ENCODE measurements at places on chromosomes 2 and 18.

GRCh38 chr18:77049938-77050337 is 82.6 kb downstream of the MBP start:
- peaks cover 14% of the 10 kb centered on the region for H3K36me3 ChIP-seq
- peak overlapping the region; percentile 56 for H3K27ac ChIP-seq
- no peak for DNase-seq
- H3K4me1 ChIP-seq = peaks cover 28% of the 10 kb centered on the region
- no peak overlapping the region for H3K4me3 ChIP-seq
- H3K27me3 ChIP-seq = no peaks in the 10 kb centered on the region

DNA sequence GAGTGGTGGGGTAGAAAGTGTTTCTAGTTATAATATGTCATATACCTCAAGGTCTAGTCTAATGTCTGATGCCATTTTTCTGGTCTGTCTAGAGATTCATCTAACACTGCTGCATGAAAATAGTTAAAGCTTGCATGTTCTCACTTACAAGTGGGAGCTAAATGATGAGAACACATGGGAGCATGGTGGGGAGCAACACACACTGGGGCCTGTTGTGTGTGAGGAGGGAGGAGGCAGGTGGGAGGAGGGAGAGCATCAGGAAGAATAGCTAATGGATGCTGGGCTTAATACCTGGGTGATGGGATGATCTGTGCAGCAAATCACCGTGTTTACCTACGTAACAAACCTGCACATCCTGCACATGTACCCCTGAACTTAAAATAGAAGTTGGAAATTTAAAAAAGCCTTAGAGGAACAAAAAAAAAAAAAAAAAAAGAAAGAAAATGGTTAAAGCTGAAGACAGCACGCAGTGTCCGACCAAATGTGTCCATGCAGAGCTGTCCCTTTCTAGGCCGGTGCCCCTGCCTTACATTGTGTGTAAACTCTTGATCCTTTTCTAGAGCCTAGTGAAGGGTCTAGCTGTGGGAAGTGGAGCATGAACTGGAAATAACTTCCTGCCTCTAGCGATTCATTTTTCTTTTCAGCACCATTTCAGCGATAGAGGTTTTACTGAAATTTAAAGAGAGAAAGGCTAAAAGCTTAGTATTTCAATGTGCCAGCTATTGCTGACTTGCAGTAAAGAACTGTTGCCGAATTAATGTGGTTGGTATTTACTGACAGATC is 94.0 kb downstream of the FMNL2 start:
- no peak overlapping the region for H3K4me3 ChIP-seq
- DNase-seq = no peak
- peaks cover 25% of the 10 kb centered on the region for H3K4me1 ChIP-seq
- H3K27ac ChIP-seq = no peak overlapping the region
- no peaks in the 10 kb centered on the region for H3K27me3 ChIP-seq

GRCh38 chr2:72920318-72921087 is 3.2 kb downstream of the EMX1 start:
- H3K4me1 ChIP-seq = peaks cover 64% of the 10 kb centered on the region
- DNase-seq = no peak
- no peaks in the 10 kb centered on the region for H3K36me3 ChIP-seq
- no peak overlapping the region for H3K27ac ChIP-seq

DNA sequence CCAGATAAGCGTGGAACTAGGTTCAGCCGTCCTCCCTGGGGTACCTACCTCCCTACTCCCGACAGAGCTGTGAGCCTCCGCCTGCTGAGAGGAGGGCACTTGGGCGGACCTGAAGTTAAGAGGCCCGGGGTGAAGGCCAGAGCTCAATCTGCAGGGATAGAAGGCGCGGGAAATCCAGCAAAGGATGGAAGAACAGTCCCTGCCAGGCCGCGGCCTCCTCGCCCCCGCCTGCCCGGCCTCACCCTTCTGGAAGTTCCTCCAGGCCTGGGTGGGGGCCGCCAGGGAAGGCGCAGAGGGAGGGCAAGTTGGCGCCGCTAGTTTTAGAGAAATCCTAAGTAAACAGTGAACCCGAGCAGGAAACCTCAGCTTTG is 13.0 kb downstream of the EN1 start:
- peaks cover 32% of the 10 kb centered on the region for H3K4me1 ChIP-seq
- H3K27ac ChIP-seq = peak overlapping the region; percentile 62
- peak; percentile 61 for DNase-seq
- H3K4me3 ChIP-seq = peak overlapping the region; percentile 53
- H3K36me3 ChIP-seq = no peaks in the 10 kb centered on the region

Data from suprapubic skin (tissue), 4 donors.